ENCODE measurements at places on chromosomes 12 and 14.

DNA sequence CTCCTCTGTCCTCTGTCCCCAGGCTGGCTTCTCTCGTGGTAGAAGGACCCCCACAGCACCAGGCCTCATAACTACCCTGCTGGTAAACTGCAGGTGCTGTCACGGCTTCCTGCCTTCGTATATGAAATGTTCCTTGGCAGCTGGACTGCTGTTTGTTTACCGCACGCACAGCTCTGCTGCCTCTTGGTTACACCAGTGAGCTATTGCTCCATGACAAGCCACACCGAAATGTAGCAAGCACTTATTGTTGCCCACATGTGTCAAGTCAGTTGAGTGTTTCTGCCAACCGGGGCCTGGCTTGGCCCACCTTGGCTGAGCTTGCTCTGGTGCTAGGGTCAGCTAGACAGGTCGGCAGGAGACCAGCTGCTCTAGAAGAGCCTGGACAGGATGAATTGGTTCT lies 21.7 kb upstream of the TCL1B start:
- no peak for DNase-seq

DNA sequence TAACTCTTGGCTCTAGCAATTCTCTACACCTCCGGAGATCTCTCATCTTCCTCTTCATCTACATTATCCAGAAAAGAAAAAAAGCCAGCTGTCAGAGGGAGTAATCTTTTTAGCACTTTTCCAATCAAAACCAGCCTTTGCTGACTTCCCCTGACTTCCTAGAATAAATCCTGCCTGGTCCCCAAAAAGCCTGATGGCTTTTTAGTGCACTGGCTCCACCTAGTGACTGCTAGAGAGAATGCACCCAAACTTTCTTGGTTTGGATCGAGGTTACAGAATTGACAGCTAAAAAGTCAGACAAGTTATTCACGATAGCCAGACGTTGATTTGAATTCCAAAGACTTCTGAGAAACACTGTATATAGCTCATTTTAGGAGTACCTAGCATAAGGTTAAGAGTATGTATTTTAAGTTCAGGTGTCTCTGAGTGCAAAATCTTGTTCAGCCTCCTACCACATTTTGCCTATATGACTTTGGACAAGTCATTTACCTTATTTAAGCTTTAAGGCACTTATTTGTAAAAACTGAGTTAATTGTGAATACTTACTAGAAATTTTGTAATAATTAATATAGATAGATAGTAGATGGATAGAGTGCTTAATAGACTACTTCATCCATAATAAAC lies 185.7 kb upstream of the GRIN2B start:
- DNase-seq, result no peak

- no peak for DNase-seq
Measured at GRCh38 chr12:80708259-80708974, 983 bp downstream of the MYF6 start.

- DNase-seq, result no peak
Measured at GRCh38 chr12:109824731-109825130, 8.5 kb downstream of the TRPV4 start.

GRCh38 chr12:18139254-18139653 lies 49.3 kb upstream of the RERGL start:
- no peak for DNase-seq

DNA sequence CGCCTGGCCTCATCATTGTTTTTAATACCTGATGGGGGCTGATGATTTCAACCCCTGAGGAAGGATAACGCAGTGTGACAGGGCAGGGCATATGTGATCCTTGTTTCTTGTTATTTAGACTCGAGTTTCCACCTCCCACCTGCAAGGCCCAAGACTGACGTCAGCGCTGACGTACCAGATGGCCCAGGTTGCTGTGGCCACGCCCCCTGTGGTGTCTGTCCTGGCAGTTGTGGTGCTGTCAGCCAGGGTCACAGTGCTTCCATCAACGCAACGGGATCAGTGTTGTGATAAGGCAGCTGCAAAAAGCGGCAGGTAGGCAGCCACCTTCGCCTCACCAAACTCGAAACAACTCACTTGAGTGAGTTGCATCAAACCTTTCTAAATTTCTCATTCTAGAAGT lies 18.4 kb downstream of the DDX51 start:
- DNase-seq, result no peak

- no peak for DNase-seq
Measured at GRCh38 chr12:115473257-115473956, 789.4 kb upstream of the TBX3 start.

DNA sequence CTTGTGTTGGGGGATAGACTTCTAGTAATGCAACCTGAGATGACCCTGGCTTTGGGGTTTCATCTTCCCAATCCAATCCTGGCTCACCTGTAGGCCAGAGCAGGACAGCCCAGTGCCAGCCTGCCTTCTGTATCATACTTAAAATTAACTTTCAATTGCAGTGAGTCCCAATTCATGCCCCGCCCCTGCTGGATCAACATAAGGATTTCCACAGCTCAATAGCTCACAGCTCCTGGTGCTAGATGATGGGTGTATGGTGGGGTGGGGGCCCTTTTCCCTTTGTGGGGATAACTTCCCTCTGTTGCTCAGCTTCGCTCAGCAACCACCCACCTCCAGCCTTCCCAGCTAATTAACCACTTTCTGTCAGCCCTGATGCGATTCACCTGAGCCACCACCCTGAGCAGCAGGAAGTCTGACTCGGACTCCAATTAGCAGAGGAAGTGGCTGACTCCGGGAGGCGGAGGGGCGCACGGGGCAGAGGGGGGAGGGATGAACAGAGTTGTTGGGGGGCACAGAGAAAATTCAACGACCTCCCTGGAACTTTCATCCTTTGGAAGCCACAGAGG lies 24.3 kb upstream of the CHGA start:
- DNase-seq, result no peak

- no peak for DNase-seq
Measured at GRCh38 chr14:89418976-89419375, 1.9 kb upstream of the FOXN3 start.

GRCh38 chr12:98983647-98984046 lies 338.6 kb downstream of the APAF1 start:
- no peak for DNase-seq

DNA sequence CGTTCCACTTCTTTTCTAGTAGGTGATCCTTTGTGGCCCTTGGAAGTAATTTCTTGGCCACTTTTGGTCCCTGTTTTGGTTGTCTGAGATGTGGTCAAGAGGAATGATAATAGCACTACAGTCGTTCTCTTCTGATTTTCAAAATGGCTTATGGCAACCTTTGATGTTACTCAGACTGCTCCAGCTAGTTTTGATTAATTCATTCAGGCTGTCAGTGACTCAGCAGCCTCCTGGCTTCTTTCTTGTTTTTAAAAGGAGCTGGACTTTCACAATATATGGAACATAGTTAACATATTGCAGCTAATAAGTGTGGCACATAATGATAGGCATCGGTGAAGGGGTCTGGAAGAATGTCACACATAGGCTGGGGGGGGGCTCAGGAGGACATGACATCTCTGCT lies 47.3 kb downstream of the WDR20 start:
- DNase-seq, result no peak

DNA sequence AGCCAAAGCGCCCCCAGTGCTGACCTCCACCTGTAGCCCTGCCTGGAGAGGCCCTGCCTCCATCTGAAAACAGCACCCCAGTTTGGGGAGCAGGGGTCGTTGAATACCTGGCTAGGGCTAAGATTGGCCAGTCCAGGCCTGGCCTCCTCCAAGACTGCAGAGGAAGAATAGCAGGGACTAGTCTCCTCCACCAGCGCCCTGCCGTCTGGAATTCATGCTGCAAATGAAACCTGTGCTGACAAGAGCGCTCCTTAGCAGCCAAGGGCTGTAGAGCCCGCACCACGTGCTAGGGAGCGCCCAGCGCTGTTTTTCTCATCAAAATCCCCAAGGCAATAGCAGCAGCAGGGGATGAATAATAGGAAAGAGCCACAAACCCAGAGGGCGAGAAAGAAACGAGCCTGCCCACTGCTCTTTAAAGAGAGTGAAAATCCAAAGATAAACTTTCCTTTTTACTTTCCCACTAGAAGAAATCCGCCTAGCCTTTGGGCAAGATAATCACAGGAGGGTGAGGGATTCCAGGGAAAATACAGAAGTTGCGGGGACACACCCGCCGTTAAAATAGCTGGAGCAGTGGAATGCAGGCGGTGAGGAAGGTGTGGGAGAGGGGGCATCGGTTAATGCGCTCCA lies 3.3 kb downstream of the COL2A1 start:
- no peak for DNase-seq

DNA sequence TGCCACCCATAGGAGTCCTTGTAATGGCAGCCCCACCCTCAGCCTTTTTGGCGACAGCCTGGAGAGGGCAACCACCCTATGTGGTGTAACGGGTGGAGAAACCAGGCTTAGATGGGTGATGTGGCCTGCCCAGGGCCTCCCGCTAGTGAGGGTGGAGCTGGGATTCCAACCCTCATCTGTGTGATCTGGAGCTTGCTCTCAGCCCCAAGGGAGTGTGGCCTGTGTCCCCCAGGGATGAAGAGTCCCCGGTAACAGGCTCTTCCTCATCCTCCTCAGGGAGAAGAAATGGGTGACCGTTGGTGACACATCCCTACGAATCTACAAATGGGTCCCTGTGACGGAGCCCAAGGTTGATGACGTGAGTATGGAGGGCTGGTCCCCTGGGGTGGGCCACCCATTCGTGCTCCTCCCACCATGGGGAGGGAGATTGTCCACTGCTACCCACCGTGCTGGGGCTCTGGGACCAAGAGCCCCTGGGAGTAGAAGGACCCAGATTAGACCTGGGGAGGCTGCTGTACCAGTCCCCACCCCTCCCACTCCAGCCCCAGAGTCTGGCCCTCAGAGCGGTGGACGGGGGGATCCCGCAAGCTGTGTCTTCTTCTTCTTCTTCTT lies 8.8 kb downstream of the BCL7A start:
- no peak for DNase-seq

DNA sequence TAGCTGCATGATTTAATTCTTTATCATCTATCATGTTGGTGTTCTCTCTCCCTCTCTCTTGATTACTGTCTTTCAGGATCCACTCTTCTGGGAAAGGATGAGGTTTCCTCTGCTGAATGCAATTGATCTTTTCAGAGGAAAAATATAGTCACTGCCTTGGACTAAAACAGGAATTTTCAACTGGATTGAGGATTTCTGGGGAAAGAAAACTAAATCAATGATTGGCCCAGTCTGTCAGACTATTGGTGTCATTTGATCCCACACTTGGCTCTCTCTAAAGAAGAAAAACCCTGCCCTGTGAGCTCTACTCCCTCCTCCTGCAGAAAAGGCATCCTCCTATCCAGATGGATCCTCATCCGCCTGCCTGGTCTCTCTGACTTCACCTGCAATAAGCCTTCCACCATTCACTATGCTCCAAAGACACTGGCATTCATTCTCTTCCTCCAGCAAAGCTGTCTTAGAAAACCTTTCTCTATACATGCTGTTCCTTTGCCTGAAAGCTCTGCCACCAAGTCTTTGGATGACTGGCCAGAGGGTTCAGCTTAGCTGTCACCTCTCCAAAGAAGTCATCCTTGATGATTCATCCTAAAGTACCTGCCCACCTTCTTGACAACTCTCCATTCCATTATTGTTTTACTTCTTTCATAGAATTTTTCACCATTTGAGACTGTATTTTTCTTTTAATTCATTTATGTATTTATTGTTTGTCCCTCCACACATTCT lies 127.7 kb upstream of the CAND1 start:
- DNase-seq, result no peak

DNA sequence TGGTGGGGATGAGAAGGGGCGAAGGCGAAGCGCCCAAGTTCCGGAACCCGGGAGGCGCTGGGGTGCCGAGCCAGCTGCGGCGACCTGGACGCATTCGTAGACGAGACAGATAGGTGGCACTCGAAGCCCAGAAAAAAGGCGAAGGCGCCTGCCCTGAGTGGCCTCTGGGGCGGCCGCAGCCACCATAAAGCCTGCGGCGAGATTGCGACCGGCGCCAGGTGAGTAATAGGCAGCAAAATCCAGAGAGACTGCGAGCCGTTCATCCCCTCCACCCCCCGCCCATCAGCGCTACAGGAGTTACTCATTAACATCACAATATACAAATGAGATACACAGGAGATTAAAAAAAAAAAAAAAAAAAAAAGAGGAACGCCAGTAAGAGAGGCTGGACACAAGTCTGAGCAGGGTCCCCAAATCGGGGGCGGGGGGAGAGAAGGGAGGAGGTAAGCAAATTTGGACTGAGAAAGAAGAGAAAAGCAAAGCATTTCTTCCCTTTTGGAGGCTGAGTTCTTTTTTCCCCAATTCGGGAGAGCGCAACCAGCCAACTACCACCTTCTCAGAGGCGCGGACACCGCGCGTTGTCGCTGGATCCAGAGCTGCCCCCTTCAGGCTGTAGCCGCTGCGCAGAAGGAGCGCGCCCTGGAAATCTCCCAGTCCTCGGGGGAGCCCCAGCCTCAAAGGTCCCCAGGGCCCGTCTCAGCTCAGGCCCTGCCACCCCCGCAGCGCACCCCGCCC lies 15.7 kb downstream of the TBX3 start:
- no peak for DNase-seq

DNA sequence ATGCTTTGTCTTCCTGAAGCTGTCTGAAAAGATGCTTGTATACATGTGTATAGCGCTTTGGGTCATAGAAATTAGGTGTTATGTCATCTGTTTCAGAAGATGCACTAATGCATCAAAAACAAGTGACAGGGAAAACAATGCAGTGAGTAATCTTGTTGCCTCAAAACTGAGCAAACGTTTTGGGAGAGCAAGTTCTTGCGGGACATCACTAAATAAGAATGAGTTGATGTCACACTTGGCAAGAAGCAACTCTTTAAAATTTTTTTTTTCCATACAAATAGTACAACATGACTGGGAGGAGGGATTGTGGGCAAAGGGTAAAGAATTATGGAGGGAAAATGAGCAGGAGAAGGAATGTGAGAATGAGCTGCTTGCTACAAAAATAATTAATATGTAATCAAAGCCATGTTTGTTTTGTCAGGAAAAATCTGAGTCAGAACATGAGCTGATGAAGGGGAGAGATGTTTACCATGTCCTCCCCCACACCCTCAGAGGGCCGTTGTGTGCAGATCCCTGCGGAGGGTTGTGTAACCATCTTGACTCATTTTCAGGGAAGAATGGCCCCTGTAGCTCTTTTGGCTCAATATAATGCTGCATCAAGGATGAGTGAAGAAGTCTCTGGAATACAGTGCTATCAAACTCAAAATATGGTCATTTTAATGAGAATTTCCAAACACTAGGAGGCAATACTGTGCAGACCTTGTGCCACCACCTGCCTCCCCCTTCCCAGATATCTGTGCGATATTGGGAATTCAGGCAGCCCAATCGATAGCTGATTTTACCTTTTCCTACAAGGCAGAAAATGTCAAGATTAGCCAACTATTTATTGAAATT lies 41.4 kb downstream of the BORCS5 start:
- no peak for DNase-seq

DNA sequence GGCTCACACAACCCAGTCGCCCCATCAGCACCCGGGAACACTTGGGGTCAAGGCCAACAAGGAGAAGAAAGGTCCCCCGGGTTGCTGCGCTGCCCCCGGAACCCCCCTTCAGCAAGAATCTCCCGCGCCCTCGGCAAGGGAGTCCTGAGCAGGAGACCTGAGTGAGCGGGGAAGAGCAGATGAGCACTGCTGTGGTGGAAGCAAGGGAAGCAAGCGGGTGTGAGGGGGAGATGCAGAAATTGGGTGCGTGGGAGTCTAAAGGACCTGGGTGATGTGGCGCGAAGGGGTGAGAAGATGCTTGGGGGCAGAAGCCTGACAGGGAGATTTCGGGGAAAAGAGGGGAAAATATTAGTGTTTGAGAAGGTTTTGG lies 105.5 kb upstream of the PRB2 start:
- no peak for DNase-seq

All from GDM1 (cell line).